Inflammatory macrophage treated with lipopolysaccharide for 1 hour (primary cell): ENCODE measurements at places on chromosomes 6 and 20.

- no peak for DNase-seq
These were observed 229.9 kb downstream of the BCAS1 start for GRCh38 chr20:53840532-53840931.

- DNase-seq = no peak
These were observed 32.7 kb downstream of the TOX2 start for GRCh38 chr20:43947316-43947710.

- no peak for DNase-seq
These were observed 273.0 kb upstream of the PREP start for GRCh38 chr6:105675715-105676397.

GRCh38 chr20:47612670-47613069, 111.0 kb downstream of the NCOA3 start:
- DNase-seq = no peak

GRCh38 chr6:23145781-23146180, 576.4 kb downstream of the HDGFL1 start:
- DNase-seq = no peak

- peak; percentile 43 for DNase-seq
These were observed 21.9 kb downstream of the SPATA2 start for GRCh38 chr20:49893242-49894072.

GRCh38 chr20:433300-433975, 25.3 kb downstream of the RBCK1 start:
- DNase-seq = peak; percentile 72

DNA sequence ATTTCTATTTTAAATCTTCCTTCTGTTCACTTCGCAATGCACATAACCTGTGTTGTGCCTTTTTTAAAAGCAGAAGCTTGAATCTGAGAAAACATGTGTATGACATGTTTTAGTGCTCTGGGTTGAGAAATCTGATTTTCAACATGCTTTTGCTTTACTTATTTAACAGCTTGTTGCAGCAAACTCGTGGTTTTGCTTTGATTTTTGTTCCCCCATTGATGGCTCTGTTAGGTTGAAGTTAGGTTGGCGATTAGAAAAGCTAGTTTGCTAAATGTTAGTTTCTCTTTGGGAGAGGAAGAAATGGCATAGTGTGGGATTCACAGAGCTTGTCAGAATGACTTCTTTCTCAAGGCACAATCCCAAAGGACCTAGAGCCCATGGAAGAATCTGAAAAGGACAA, 170.8 kb downstream of the TMEM242 start:
- DNase-seq = no peak

DNA sequence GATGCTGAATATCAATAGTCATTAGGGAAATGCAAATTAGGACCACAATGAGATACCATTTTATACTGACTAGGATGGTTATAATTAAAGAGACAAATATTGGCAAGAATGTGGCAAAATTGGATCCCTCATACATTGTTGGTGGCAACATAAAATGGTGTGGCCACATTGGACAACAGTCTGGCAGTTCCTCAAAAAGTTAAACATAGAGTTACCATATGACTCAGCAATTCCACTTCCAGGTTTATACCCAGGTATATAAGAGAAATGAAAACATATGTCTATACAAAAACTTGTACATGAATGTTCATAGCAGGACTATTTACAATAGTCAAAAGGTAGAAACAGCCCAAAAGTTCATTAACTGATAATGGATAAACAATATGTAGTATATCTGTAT, 2.0 kb upstream of the CRIP3 start:
- DNase-seq = no peak

DNA sequence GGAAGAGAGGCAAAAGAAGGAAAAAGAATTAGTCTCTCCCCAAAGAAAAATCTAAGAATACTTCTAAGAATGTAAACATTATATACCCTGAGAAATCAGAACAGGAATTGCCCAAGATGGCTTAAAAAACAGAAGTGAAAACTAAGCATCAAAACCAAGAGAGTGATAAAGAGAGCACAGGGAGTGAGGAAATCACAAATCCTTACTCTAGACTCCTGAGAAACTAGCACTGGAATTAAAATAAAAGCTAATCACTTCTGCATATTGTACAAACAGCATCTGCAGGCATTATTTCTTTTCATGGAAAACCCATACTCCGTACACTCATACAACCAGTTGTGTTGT, 285.7 kb downstream of the BTBD9 start:
- peak; percentile 30 for DNase-seq

- DNase-seq = no peak
These were observed 534.0 kb upstream of the JARID2 start for GRCh38 chr6:14711704-14712379.

GRCh38 chr6:32110632-32111031, 1.5 kb upstream of the TNXB start:
- DNase-seq = no peak

DNA sequence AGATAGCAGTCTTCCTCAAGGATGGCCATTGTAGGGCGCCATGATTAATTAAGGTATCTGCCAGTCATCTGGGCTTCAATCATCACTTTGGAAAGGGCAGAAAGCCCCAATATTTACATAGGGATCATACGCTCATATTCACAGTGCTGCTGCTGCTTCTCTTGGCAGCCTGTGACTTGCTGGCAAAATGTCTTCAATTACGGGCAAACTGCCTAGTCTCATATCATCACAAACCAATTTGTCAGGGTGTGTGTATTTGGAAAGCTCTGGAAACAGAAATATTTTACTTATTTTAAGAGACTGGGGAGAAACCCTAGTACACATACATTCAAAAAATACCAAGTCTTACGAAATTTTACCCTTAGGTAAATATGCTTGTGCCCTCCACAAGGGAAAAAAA, 77.6 kb downstream of the SAMD5 start:
- DNase-seq = no peak

DNA sequence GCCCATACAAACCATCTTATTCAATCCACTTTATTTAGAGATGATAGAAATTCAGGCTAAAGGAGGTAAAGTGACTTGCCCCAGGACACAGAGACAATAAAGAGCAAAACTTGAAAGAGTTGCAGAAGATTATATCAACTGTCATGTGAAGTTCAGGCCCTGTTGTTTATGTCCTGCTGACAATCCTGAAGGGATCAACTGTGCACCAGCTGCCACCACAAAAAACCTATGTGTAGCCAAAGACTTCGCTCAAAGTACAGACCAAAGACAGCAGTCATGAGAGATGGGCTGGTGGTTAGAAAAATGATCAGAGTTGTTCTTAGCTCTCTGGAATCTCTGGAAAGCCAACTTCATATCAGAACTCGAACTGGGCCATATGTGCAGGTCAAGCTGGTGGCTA, 16.0 kb upstream of the CITED2 start:
- DNase-seq = no peak

DNA sequence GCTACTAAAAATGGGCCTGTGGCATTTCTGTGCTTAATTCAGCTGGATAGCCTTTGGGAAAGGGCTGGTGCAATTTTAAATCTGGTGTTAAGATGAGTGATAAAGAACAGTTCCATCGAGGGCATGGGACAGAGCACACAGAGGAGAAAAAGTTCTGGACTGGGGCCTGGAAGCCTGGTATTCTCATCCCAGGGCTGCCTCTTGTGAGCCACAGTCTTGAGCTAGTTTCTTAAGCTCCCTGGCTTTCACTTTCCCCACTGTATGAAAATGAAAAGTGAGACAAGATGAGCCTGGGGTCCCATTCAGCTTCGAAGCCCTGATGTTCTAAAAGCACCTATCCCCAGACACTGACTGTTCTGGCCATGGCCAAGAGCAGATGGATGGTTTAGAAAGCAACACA, 14.3 kb upstream of the LAMA4 start:
- DNase-seq = no peak

GRCh38 chr6:143583542-143584327, 72.2 kb upstream of the FUCA2 start:
- DNase-seq = no peak

- DNase-seq = peak; percentile 88
These were observed 116.5 kb upstream of the LAMP5 start for GRCh38 chr20:9397928-9398327.

DNA sequence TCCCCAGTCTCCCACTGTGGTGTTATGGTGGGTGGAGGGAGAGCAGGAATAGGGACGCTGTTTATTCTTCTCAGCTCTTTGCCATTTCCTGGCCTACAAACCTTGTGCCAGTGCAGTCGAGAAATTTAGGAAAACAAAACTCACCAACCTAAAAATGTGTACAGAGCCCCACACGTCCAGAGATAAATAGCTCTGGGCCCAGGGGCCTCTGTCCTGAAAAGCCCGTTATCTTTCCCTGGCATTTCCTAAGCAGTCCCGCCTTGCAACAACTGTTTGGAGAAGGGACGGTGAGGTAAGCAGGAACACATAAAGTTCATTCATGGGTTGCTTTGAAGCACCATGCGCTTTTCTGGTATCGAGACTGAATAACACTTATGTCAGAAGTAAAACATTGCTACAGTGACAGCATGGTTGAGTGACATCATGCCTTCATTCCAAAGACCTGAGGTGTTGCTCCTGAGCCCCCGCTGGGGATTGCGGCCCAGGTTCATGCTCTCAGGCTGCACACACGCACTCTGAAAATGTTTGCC, 80.1 kb upstream of the NXT1 start:
- no peak for DNase-seq

DNA sequence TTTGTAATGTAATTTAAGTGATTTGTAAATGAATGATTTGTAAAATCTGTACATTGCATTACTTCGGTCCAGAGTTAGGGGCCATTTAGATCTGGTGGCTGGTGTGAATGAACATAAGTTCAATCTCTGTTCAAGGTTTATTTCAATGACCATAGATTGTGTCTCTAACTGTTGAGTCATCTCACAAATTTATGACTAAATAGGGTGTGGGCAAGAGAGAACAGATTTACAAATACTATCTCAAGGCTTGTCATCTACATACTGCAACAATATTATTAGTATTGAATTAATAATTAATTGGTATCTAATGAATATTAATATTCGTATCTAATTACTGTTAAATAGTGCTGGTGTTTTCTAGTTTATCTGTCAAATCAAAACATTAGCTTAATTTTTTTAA, 115.3 kb upstream of the EDN1 start:
- peak; percentile 34 for DNase-seq

- DNase-seq = no peak
These were observed 150.7 kb upstream of the SGK1 start for GRCh38 chr6:134468633-134469032.

DNA sequence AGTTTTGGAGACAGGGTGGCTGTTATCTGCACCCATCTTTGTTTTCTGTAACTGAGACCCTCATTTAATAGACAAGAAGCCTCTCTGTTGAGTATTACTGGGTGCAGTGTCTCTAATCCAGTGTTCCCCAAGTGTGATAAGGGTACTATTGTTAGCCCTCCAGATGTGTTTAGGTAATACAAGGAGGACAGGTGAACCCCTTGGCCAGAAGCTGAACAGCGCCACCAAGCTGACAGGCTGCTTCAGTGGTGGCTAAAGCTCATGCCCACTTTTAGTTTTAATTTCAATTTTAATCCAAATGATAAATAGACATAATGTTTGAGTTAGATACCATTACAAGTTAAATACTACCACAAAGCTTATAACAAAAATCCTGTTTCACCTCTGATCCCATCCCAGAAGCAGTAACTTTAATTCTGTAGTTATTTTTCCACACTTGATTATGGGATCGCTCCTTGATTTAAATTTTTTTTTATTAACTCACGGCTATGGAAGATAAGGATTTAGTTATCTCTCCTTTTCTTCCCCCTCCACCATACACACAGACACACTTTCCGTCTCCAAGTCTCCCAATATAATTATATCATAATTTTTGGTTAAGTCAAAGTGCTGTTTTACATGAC, 8.4 kb upstream of the STK35 start:
- DNase-seq = no peak

DNA sequence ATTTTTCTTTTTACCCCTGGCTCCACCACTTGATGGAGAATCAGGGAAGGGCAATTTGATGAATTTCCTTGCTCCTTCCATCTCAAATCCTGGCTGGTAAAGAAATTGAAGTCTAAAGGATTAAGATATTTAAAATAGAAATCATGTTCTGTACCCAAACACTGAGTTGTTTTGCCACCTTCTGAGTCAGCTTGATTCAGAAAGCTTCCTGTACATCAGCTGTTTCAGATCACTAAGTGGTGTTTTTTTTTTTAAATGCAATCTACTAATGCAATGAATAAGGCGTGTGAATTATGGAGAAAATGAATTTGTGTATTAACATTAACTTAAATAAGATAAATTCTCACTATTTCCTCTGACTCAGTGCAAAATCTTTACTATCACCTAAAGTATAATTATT, 11.5 kb upstream of the POPDC3 start:
- DNase-seq = no peak

- no peak for DNase-seq
These were observed 228.6 kb downstream of the SAMD5 start for GRCh38 chr6:147737115-147737514.

GRCh38 chr6:88547768-88548167, 381.6 kb upstream of the CNR1 start:
- no peak for DNase-seq

- no peak for DNase-seq
These were observed 92.5 kb downstream of the B3GAT2 start for GRCh38 chr6:70864401-70864800.

GRCh38 chr6:131694832-131695426, 6.3 kb downstream of the OR2A4 start:
- DNase-seq = peak; percentile 27

GRCh38 chr6:156777577-156778453, 637 bp downstream of the ARID1B start:
- DNase-seq = peak; percentile 29

DNA sequence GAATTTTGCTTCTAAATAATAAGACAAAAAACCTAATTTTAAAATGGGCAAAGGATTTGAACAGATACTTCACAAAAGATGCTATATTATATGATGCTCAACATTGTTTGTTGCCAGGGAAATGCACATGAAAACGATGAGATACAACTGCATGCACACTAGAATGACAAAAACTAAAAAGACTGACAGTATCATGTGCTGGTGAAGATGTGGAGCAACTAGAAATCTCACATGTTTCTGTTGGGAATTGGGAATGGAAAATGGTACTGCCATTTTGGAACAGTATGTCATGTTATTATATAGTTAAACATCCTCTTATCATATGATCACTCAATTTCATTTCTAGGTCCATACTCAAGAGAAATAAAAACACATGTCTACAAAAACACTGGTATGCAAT, 13.4 kb upstream of the SNX9 start:
- no peak for DNase-seq

DNA sequence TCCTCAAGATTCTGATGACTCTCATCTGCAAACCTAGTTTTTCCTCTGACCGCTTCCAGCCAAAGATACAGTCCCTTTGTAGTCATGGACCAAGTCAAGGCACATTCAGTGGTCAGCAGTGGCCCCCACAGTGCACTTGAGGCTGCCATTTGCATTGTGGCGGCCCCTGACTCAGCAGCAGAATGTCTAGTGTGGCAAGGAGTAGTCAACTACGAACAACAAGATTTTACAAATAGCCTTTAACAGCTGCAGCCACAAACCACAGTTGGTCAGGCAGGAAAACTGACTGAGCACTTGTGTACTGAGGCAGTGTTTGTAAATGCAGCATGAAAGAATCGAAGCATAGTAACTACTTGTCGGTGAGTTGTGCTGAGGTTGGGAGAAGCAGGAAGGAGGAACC, 49.6 kb downstream of the SLC2A12 start:
- no peak for DNase-seq
